Left lung (tissue), 14 donors: ENCODE measurements at places on chromosomes 3 and 15. TPM values are rescaled to one million over a fixed set of nuclear protein-coding genes. Genes with fewer than 3 reads are reported as not detected.
A peak's percentile ranks its signal among the peaks of the same experiment; 100 is the strongest.

Gene CNTN3
- total RNA-seq: 2.0 TPM

Gene TNK2
- total RNA-seq: 51.9 TPM

Gene MRPL47
- 33.4 TPM for total RNA-seq

Gene ANKRD34C
- total RNA-seq: not detected

Gene FBXO40
- 0.05 TPM for total RNA-seq

Gene SERINC4
- 0.10 TPM for total RNA-seq

Gene SUCNR1
- 1.9 TPM for total RNA-seq

Gene DAZL
- total RNA-seq: not detected

Gene SNTN
- total RNA-seq: 9.6 TPM

Gene PLD1
- total RNA-seq: 18.5 TPM

Gene PPARG
- 52.0 TPM for total RNA-seq

- H3K36me3 ChIP-seq: no peaks in the 10 kb centered on the region
- DNase-seq: no peak
- no peak overlapping the region for H3K4me3 ChIP-seq
- no peaks in the 10 kb centered on the region for H3K27me3 ChIP-seq
- no peaks in the 10 kb centered on the region for H3K4me1 ChIP-seq
These were observed 58.0 kb upstream of the SLC25A26 start for GRCh38 chr3:66162766-66163165.

GRCh38 chr15:84911879-84912660 lies 27.6 kb downstream of the SLC28A1 start:
- H3K27me3 ChIP-seq: no peaks in the 10 kb centered on the region
- H3K27ac ChIP-seq: peak overlapping the region; percentile 48
- H3K4me3 ChIP-seq: no peak overlapping the region
- H3K4me1 ChIP-seq: peaks cover 3% of the 10 kb centered on the region
- H3K36me3 ChIP-seq: no peaks in the 10 kb centered on the region
- peak; percentile 33 for DNase-seq

GRCh38 chr3:51953445-51953844 lies 1.7 kb upstream of the GPR62 start:
- no peaks in the 10 kb centered on the region for H3K27me3 ChIP-seq
- H3K4me3 ChIP-seq: no peak overlapping the region
- H3K36me3 ChIP-seq: peaks cover 18% of the 10 kb centered on the region
- DNase-seq: no peak

DNA sequence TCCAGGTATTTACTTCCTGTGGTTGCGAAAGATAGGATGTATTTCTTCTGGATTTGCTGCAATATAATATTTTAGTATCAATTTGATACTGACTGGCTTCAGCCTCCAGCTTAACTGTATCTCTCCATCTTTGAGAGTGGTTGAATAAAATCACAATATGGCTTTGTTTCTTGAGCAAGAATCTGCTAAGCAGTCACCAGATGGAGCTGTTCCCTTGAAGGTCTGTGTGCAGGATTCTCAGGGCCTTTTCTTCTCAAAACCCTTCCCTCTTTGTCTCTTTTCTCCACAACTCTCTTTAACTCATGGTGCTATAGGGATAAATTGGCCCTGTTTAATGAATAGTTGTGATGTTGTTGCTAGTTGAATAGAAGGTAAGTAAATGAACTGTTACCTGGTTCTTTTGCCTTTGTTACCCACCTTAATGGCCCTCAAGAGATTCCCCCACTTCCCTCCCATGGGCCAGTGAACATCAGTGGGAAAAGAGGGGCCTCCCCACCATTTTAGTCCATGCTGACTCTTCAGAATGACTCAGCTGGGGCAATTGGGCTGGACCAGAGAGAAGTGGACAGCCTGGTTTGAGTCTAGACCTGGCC lies 34.8 kb upstream of the RAB6B start:
- no peaks in the 10 kb centered on the region for H3K4me1 ChIP-seq
- DNase-seq: no peak
- H3K4me3 ChIP-seq: no peak overlapping the region
- H3K36me3 ChIP-seq: peaks cover 14% of the 10 kb centered on the region
- H3K27me3 ChIP-seq: peaks cover 18% of the 10 kb centered on the region
- H3K27ac ChIP-seq: no peak overlapping the region

DNA sequence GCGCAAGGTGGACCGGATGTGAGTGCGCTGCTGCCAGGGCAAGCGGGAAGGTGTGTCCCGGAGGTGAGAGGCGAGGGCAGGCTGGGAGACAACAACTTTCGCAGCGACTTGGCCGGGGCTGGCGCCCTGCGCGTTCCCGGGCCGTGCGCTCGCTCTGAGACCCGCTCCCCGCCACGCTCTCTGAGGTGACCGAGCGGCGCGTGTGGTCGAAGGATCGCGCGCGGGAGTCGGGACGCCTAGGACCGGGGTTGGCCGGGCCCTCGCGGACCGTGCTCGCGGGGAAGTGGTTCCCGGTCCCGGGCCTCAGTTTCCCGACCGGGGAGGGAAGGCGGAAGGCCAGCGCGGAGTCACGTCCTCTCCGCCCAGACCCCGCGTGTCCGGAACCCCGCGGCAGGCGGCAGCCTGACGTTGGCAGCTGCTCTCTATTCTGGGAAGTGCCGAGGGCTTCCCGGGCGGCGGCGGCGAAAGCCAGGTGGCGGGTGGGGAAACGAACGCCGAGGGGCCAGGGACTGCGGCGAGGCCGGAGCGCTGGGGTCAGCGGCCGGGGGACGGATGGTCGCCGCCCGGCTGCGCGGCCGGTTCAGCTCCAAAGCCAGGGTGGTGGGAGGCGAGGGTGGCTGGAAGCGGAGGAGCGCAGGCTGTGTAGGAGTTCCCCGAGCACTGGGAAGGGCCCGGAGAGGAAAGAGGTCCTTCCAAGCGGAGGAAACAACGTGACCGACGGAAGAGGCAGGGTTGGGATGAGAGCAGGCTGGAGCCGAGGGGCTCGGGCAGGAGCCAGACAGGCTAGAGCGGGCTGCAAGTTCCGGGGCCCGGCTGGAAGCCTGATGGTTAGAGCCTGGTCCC lies 1.0 kb upstream of the IGF2BP2 start:
- H3K36me3 ChIP-seq: no peaks in the 10 kb centered on the region
- peak overlapping the region; percentile 71 for H3K4me3 ChIP-seq
- peaks cover 27% of the 10 kb centered on the region for H3K4me1 ChIP-seq
- peak overlapping the region; percentile 79 for H3K27ac ChIP-seq

- H3K27me3 ChIP-seq: no peaks in the 10 kb centered on the region
- no peaks in the 10 kb centered on the region for H3K4me1 ChIP-seq
- no peak for DNase-seq
- H3K36me3 ChIP-seq: no peaks in the 10 kb centered on the region
- H3K4me3 ChIP-seq: no peak overlapping the region
These were observed 9.1 kb downstream of the SPICE1 start for GRCh38 chr3:113505867-113506266.

- no peak overlapping the region for H3K4me3 ChIP-seq
- H3K27ac ChIP-seq: no peak overlapping the region
- no peak for DNase-seq
- H3K27me3 ChIP-seq: no peaks in the 10 kb centered on the region
- H3K4me1 ChIP-seq: no peaks in the 10 kb centered on the region
- no peaks in the 10 kb centered on the region for H3K36me3 ChIP-seq
These were observed 210.3 kb upstream of the CGNL1 start for GRCh38 chr15:57165992-57166391.

GRCh38 chr15:48493084-48493762 lies 152.3 kb downstream of the FBN1 start:
- H3K27ac ChIP-seq: no peak overlapping the region
- H3K4me3 ChIP-seq: no peak overlapping the region
- no peaks in the 10 kb centered on the region for H3K4me1 ChIP-seq
- H3K36me3 ChIP-seq: no peaks in the 10 kb centered on the region
- no peak for DNase-seq
- no peaks in the 10 kb centered on the region for H3K27me3 ChIP-seq

DNA sequence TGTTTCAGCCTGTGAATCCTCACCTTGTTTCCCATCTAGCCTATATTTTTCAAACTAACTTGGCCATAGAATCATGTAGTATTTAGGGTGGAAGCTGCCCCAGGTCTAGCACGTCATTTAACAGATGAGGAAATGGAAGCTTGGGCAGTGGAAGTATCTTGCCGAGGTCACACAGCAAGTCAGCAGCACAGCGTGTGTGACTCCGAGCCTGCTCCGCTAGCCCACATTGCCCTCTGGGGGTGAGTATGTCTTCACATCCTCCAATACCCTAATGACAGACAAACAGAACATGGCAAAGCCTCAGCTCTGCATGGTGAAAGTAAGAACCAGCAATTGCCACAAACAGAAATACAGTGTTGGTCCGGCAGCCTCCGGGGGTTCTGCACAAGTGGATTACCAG lies 2.2 kb upstream of the CCR5 start:
- H3K4me1 ChIP-seq: no peaks in the 10 kb centered on the region
- peak; percentile 87 for DNase-seq
- no peak overlapping the region for H3K27ac ChIP-seq
- H3K27me3 ChIP-seq: no peaks in the 10 kb centered on the region
- H3K4me3 ChIP-seq: no peak overlapping the region

DNA sequence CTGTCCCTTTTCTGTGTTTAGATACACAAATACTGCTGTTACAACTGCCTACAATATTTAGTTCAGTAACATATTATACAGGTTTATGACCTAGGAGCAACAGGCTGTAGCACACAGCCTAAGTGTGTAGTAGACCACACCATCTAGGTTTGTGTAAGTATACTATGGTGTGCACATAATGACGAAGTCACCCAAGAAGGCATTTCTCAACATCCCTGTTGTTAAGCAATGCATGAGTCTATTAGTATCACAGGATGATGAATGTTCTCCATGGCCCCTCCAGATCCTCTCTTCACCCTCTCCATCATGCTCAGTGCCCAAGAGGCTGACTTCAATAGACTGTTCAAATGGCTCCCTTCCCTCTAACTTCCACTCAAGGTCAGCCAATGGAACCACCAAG lies 14.6 kb upstream of the SEC62 start:
- DNase-seq: no peak
- H3K4me3 ChIP-seq: no peak overlapping the region

GRCh38 chr3:155714295-155714718 lies 30.6 kb downstream of the PLCH1 start:
- DNase-seq: peak; percentile 35
- no peaks in the 10 kb centered on the region for H3K27me3 ChIP-seq
- H3K4me1 ChIP-seq: no peaks in the 10 kb centered on the region
- no peak overlapping the region for H3K27ac ChIP-seq

- H3K36me3 ChIP-seq: no peaks in the 10 kb centered on the region
- H3K27ac ChIP-seq: no peak overlapping the region
- no peak for DNase-seq
- no peaks in the 10 kb centered on the region for H3K4me1 ChIP-seq
These were observed 42.0 kb upstream of the GCSAM start for GRCh38 chr3:112175037-112175436.

DNA sequence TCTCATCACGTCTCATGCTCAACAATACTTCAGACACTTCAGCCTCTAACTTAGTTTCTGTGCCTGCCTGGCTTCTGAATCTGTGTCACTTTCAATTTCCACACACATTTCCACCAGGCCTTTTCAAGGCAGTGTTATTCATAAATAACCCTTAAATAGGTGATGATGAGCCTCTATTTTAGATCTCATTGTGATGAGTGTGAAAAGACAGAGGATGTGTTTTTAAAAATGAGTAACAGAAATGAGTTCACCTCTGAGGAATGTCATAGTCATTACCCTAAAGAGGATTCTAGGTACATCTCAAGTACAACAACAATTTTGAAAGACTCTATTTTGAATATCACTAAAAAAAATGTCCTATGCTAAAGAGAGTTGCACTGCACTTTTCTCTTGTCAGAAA lies 64.6 kb downstream of the STAC start:
- no peaks in the 10 kb centered on the region for H3K4me1 ChIP-seq
- H3K27ac ChIP-seq: no peak overlapping the region
- DNase-seq: no peak
- no peaks in the 10 kb centered on the region for H3K36me3 ChIP-seq

GRCh38 chr3:183283886-183284285 lies 30.8 kb downstream of the B3GNT5 start:
- H3K4me3 ChIP-seq: no peak overlapping the region
- H3K36me3 ChIP-seq: no peaks in the 10 kb centered on the region
- no peak overlapping the region for H3K27ac ChIP-seq

DNA sequence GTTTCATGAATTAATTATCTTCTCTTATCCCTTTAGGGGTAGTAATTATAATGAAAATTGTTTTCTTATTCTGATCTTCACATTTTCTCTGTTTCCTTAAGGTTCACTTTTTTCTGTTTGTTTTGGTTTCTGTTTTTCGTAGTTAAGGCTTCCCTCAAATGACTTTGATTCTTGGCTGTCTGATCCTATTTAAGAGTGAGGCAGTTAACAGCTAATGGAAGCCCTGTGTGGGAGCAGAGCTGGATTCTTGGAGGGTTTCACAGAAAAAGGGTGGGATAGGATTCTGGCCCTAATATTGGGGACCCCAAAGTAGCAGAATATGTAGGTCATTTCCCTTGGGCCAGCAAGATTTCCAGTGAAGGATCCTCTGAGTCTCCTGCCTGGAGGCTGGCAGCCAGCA lies 6.8 kb upstream of the AMOTL2 start:
- peaks cover 7% of the 10 kb centered on the region for H3K4me1 ChIP-seq
- DNase-seq: no peak
- no peak overlapping the region for H3K4me3 ChIP-seq
- H3K27me3 ChIP-seq: no peaks in the 10 kb centered on the region

- no peaks in the 10 kb centered on the region for H3K36me3 ChIP-seq
- no peak overlapping the region for H3K27ac ChIP-seq
- H3K4me3 ChIP-seq: no peak overlapping the region
- no peaks in the 10 kb centered on the region for H3K4me1 ChIP-seq
- H3K27me3 ChIP-seq: no peaks in the 10 kb centered on the region
These were observed 534.2 kb downstream of the ZIC1 start for GRCh38 chr3:147943265-147943945.

DNA sequence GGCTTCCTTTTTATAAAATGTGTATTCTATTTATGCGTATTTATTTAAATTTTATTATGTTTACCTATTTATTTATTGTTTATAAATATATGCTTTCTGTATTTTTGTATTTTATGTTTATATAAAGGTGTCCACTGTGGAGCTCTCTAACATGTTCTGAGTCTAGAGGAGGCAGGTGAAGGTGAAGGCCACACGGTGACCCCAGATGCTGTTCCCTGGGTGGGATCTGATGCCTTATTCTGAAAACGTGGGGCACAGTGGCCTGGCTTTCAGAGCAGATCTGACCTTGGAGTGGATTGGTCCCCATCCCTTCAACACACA lies 104.7 kb upstream of the SLC7A14 start:
- H3K27me3 ChIP-seq: no peaks in the 10 kb centered on the region
- no peak for DNase-seq
- no peak overlapping the region for H3K4me3 ChIP-seq
- H3K27ac ChIP-seq: no peak overlapping the region
- peaks cover 5% of the 10 kb centered on the region for H3K4me1 ChIP-seq

- no peak overlapping the region for H3K4me3 ChIP-seq
- no peak for DNase-seq
- no peaks in the 10 kb centered on the region for H3K4me1 ChIP-seq
- H3K36me3 ChIP-seq: no peaks in the 10 kb centered on the region
- no peaks in the 10 kb centered on the region for H3K27me3 ChIP-seq
- H3K27ac ChIP-seq: no peak overlapping the region
These were observed 19.8 kb upstream of the VILL start for GRCh38 chr3:37970802-37971201.
